ENCODE measurements at places on chromosomes 12 and 14.

GRCh38 chr12:110928700-110929099, 8.3 kb upstream of the MYL2 start:
- no peak for DNase-seq

- DNase-seq = no peak
These were observed 50.3 kb upstream of the DICER1 start for GRCh38 chr14:95207475-95208233.

DNA sequence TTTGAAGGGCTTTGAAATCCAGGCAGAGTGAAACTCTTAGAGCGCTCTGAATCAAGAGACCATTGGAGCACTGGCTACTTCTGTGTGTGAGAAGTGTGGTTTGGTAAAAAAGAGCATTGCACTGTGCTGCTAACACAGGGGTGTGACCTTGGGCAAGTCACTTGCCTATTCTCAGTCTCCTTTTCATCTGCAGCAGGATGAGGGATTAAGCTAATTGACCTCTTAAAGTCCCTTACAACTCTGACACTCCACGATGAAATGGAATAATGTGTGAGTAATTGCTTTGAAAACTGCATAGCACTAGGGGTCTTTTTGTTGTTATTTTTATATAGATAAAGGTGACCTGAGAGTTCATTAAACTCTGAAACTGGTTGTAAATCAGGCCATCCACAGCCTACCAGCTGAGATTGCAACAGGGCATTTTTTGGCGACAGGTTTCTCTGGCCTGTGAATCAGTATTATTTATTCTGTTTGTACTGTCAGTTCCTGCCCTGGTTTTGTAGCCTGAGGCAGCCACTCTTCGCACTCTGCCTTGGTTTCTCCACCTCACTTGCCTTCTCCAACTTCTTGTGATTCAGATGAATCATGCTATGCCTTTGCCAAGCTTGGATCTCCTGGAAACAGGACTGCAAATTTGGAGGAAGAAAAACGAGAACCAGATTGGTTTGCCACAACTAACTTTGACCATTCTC, 159.9 kb upstream of the PARP11 start:
- DNase-seq = no peak

DNA sequence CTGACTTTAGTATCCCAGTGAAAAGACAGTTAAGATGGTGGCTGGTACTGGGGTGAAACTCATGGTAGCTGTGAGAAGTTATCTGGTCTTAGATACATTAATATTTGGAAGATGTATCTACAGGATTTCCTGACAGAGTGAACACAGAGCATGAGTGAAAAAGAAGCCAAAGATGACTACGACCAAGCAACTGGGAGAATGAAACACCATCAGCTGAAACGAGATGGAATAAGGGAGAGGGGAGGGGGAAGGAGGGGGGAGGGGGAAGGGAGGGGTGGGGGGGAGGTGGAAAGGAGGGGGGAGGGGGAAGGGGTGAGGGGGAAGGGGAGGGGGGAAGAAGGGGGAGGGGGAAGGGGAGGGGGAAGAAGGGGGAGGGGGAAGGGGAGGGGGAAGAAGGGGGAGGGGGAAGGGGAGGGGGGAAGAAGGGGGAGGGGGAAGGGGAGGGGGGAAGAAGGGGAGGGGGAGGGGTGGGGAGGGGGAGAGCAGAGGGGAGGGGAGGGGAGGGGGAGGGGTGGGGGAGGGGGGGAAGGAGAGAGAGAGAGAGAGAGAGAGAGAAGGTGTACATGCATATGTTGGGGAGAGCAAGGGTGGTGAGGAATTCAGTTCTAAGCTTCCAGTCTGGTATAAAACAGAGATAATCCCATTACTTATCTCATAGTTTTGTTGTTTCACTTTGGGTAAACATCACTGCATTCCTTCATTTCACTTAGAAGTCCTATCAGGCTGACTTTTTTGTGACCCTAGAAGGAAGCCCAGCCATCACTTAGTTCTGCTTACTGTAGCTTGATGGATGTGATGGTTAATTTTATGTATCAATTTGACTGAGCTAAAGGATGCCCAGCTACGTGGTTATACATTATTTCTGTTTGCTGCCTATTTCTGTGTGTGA, 73.9 kb downstream of the SPPL3 start:
- no peak for DNase-seq

DNA sequence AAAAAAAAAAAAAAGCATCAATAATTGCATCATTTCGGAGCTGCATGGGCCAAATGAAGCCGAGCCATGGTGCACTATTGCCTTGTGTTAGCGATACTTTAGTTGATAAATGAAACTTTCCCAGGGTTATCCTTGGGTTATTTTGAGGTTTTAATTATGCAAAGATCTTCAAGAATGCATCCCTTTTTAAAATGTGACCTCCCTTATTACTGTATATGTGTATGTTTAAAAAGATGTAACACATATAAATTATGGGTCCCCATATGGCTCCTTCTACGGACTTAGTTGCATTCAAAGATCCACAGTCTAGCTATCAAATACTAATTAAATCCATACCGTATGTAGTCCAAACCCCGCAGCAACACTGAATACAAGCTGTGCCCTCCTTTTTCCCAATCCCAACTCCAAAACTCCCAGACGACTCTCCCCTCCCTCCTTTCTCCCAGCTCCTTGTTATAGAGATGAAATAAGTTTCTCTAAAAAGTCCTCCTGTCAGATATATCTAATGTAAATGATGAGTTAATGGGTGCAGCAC, 129.3 kb upstream of the MAP1LC3B2 start:
- DNase-seq = no peak

GRCh38 chr12:3030821-3031429, 46.3 kb upstream of the TSPAN9 start:
- DNase-seq = no peak

- DNase-seq = no peak
These were observed at the start of gene ESRRB for GRCh38 chr14:76375947-76376404. Gene ESRRB, plus strand, starts transcription at chr14:76376137. Its CDS starts 265 bp downstream, at chr14:76376402.

DNA sequence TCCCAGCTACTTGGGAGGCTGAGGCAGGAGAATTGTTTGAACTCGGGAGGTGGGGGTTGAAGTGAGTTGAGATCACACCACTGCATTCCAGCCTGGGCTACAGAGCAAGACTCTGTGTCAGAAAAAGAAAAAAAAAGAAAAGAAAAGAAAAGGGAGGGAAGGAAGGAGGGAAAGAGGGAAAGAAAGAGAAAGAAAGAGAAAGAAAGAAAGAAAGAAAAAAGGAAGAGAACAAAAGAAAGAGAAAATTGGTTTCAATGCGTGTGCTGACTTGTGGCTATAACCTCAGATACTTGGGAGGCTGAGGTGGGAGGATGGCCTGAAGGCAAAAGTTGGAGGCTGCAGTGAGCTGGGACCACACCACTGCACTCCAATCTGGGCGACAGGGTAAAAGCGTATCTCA, 128.4 kb upstream of the TBX3 start:
- no peak for DNase-seq

- no peak for DNase-seq
These were observed 49.1 kb downstream of the PLEKHG3 start for GRCh38 chr14:64753374-64753773.

DNA sequence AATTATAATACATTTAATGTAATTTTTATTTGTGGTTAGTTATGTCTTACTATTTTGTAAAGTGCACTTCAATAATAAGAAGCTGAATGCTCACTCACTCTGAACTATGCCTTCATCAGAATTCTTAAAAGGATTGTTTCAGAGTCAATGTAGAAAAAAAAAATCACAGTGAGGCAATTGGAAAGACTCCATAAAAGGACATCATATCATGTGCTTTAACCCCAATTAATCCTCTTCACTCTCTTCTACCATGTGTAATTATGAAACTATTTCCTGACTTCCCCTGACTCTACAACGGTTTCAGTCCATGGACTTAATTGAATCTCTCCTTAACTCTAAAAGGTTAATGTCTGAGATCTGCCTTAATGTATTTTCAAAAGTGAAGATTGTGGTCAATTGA, 250.4 kb upstream of the ALG10 start:
- no peak for DNase-seq

DNA sequence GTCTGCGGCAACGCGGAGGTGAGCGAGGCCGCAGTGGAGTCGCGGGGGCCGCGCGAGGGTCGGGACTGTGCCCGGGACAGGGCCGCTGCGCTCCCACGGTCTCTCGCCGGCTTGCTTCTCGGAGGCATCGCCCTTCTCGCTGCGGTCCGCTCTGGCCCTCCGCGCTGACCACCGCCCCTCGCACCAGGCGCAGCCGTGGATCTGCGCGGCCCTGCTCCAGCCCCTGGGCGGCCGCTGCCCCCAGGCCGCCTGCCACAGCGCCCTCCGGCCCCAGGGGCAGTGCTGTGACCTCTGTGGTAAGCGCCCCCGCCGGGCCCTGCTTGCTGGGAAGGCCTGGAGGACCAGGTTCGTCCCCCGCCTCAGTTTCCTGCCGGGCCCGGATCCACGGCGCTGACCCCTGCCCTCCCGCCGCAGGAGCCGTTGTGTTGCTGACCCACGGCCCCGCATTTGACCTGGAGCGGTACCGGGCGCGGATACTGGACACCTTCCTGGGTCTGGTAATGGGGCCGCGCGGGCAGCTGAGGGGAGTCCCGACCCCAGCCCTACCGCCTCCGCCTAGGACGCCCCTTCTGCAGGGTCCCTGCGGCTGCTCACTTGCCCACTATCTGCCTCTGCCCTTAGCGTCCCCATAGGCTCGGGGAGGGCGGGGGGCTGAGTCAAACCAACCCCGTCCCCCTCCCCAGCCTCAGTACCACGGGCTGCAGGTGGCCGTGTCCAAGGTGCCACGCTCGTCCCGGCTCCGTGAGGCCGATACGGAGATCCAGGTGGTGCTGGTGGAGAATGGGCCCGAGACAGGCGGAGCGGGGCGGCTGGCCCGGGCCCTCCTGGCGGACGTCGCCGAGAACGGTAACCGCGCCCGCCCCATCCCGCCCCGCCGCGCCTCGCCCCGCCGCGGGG, 7.0 kb downstream of the AMN start:
- no peak for DNase-seq

- no peak for DNase-seq
These were observed 3.4 kb upstream of the MYRFL start for GRCh38 chr12:69821456-69822159.

DNA sequence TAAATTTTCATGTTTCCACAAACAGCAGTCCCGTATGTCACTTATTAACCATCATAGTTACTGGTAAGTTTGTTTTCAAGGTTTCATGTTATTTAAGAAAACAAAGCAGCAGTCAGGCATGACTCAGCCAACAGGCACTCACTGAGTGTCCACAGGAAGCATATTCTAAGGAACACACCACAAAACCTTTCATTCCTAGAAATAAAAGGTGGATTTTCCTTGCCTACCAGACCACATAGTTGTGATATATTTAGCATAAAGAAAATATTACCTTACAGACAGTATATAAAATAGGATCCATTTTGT, 143.3 kb upstream of the AVPR1A start:
- no peak for DNase-seq

- DNase-seq = no peak
These were observed 21.0 kb upstream of the ITPR2 start for GRCh38 chr12:26854031-26854390.

DNA sequence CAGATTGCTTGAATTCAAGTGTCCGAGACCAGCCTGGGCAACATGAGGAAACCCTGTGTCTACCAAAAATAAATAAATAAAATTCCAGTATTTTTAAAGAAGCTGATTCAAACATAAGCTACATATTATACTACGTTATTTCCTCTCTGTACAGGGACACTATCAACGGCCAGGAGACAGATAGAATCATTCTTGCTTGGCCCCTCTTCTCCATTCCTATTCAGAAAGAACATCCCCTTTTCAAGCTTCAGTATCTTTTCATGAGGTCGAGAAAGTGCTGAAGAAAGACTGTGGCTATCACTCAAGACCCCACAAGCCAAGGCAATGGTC, 314 bp upstream of the DHRS7 start:
- no peak for DNase-seq

DNA sequence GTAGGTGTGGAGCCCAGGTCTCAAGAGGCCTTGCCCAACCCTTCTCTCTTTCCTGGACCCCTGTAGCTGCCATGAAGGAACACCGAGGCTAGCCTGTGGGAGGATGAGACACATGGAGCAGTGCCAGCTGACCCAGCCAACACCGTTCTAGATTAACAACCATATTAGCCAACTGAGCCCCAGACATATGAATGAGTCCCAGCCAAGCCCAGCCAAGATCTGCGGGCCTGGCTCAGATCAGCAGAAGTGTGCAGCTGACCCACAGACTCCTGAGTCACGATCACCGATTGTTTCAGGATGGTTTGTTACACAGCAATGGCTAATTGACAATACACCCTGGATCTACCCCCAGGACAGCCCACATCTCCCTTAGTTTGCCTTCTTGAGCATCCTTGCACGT, 82.1 kb downstream of the NTF3 start:
- no peak for DNase-seq

DNA sequence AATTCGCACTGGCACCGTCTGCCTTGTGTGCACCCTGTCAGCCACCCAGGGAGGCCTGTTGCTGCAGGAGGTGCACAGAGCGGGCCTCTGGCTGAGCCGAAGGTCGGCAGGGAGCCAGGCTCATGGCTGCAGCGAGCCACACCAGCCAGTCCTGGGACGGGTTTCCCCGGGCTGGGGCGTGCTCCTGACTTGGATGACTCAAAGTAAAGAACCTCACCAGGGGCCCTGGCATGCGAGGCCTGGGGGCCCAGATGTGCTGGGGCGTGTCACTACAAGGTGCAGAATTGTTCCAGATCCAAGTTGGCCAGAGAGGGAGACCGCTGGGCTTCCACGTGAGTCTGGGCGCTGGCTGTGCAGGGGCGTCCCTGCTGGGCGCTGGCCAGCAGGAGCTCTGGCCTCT, 34.5 kb downstream of the FBRSL1 start:
- no peak for DNase-seq

DNA sequence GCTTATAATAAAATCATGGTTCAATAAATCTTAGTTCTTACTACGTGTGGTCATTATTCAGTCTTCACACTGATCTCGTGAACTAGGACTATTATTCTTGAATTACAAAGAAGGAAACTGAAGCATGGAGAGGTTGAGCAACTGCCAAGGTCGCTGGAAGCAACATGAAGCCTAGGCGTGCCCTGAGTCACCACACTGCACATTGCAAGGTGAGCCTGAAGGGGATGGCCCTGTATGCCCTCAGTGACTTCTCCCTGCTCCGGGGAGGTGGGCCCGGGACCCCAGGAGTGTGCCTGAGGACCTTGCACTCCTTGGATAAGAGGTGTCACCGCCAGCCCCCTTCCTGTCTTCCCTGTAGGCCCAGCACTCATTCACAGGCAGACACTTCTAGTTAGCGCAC, 161.6 kb downstream of the CACNA1C start:
- DNase-seq = no peak

- DNase-seq = no peak
These were observed 5.0 kb downstream of the RNASE9 start for GRCh38 chr14:20555845-20556244.

DNA sequence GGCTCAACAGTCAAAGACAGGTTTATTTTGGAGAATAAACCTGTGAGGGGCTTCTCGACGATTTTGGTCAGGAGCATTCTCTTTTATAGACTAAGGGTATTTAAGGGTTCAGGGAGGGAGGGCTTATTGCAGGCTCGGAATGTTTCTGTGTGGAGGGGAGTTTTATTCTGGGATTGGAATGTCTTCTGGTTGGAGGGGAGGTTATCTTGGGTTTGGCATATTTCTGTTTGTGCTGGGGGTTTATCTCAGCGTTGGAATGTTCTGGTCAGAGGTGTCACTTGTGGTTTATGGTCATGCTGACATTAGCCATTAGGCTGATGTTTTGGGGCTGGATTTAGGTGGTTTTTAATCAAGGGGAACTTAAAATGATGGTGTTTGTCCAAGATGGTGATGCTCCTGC, 103.9 kb downstream of the SUDS3 start:
- DNase-seq = no peak

GRCh38 chr14:90388982-90389381, 7.8 kb upstream of the CALM1 start:
- no peak for DNase-seq

Data from dorsolateral prefrontal cortex (tissue), 122 donors.